ENCODE measurements at places on chromosomes 7 and 10. TPM values are rescaled to one million over a fixed set of nuclear protein-coding genes. Genes with fewer than 3 reads are reported as not detected.

Gene C10orf143
- 0.85 TPM for total RNA-seq

Gene CRYGN
- total RNA-seq = 0.74 TPM

Gene GOLGA7B
- total RNA-seq = not detected

Gene PSTK
- 4.3 TPM for total RNA-seq

Gene HOXA9
- 7.9 TPM for total RNA-seq

Gene LRRC4
- 0.46 TPM for total RNA-seq

Gene ZNF735
- total RNA-seq = not detected

Gene NRP1
- 125 TPM for total RNA-seq

Gene CALD1
- 649 TPM for total RNA-seq

Gene C10orf67
- total RNA-seq = 0.14 TPM

Gene PTPRN2
- 0.71 TPM for total RNA-seq

Gene NFE2L3
- 3.1 TPM for total RNA-seq

Gene TUBGCP2
- total RNA-seq = 61.8 TPM

Gene TBX20
- total RNA-seq = 4.6 TPM

Gene AEBP1
- 15.5 TPM for total RNA-seq

Gene DNAJC30
- total RNA-seq = 1.8 TPM

Gene GIMAP6
- total RNA-seq = 0.14 TPM

Gene CPA2
- not detected for total RNA-seq

Gene LAMB4
- total RNA-seq = 0.28 TPM

Gene PAPSS2
- 147 TPM for total RNA-seq

Gene RTKN2
- total RNA-seq = 1.00 TPM

Gene C7orf33
- total RNA-seq = not detected

Gene AOAH
- total RNA-seq = not detected

Gene MEST
- 240 TPM for total RNA-seq

Gene SPDYE11
- total RNA-seq = not detected

Gene SUGCT
- 14.9 TPM for total RNA-seq

Gene ATP6V0A4
- total RNA-seq = 0.09 TPM

Gene CCDC172
- not detected for total RNA-seq

Gene DKK1
- 165 TPM for total RNA-seq

Gene TAS2R16
- total RNA-seq = not detected

Gene SLC26A5
- total RNA-seq = not detected

Gene CCDC146
- total RNA-seq = 3.1 TPM

Gene DGKB
- total RNA-seq = 0.14 TPM

Gene PNLIPRP1
- not detected for total RNA-seq

Gene ADCY1
- total RNA-seq = 0.28 TPM

Gene MLXIPL
- total RNA-seq = 0.37 TPM

Gene SUN3
- total RNA-seq = not detected

Gene TLX1
- not detected for total RNA-seq

Gene MGMT
- total RNA-seq = 39.5 TPM

Gene ANKRD1
- total RNA-seq = 0.18 TPM

Gene IKZF1
- total RNA-seq = not detected

Gene FAM25A
- not detected for total RNA-seq

Gene SYT15B
- total RNA-seq = 0.57 TPM

Gene ARHGEF35
- total RNA-seq = 1.3 TPM

Gene ECHDC3
- total RNA-seq = 4.4 TPM

Gene COL13A1
- total RNA-seq = 20.3 TPM

Gene PKD1L1
- 0.09 TPM for total RNA-seq

Gene TAS2R3
- 0.85 TPM for total RNA-seq

Gene NRF1
- 10.4 TPM for total RNA-seq

Gene NOBOX
- not detected for total RNA-seq

Gene IGFBP1
- 0.14 TPM for total RNA-seq

Gene IRF5
- total RNA-seq = not detected

Gene PDZD7
- total RNA-seq = 1.1 TPM

Gene TMEM273
- total RNA-seq = under 0.01 TPM

Gene INHBA
- 38.9 TPM for total RNA-seq

Gene CDHR1
- total RNA-seq = under 0.01 TPM

Gene ACTR3C
- total RNA-seq = 1.6 TPM

Gene MOGAT3
- not detected for total RNA-seq

Gene POM121C
- total RNA-seq = 8.0 TPM
